ENCODE measurements at places on chromosomes 3 and 15.

DNA sequence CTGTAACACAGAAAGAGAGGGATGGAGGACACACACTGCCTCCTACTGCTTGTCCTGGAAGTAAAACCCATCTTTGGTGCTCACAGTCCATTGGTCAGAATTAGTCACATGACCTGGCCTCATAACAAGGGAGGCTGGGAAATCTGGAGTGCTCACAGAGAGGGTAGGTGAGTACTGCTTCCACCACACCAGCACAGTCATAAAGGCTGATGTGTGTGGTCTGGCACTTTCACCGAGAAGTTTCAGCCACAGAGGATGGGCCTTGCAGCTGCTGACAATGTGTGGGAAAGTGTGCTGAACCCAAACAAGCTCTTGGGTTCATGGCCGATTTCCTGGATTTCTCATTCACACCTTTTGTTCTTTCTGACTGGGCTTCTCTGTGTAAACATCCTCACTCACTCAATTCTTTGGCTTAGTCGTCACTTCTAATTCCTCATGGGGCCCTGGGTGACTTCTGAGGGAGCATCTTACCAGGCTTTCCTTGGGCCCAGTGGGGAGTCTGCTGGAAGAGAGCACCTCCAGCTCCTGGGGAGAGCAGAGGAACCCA is 100.7 kb downstream of the ASB7 start:
- DNase-seq = no peak

DNA sequence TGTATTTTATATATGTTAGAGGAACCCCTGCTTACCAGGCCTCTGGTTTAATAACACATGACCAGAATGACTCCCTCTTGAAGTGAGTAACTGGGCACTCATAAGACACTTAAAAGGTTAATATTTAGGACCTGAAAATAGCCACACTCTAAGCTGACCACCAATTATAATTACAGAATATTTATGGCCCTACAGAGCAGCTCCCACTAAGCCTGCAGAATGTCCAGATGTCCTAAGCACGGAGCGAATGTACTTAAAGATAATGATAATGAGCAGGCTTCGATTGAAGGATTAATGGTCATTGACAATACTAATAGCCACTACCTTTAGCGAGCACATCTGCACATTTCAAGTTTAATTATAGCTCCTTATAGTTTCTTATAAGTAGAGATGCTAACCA is 22.8 kb upstream of the KCTD6 start:
- DNase-seq = no peak

DNA sequence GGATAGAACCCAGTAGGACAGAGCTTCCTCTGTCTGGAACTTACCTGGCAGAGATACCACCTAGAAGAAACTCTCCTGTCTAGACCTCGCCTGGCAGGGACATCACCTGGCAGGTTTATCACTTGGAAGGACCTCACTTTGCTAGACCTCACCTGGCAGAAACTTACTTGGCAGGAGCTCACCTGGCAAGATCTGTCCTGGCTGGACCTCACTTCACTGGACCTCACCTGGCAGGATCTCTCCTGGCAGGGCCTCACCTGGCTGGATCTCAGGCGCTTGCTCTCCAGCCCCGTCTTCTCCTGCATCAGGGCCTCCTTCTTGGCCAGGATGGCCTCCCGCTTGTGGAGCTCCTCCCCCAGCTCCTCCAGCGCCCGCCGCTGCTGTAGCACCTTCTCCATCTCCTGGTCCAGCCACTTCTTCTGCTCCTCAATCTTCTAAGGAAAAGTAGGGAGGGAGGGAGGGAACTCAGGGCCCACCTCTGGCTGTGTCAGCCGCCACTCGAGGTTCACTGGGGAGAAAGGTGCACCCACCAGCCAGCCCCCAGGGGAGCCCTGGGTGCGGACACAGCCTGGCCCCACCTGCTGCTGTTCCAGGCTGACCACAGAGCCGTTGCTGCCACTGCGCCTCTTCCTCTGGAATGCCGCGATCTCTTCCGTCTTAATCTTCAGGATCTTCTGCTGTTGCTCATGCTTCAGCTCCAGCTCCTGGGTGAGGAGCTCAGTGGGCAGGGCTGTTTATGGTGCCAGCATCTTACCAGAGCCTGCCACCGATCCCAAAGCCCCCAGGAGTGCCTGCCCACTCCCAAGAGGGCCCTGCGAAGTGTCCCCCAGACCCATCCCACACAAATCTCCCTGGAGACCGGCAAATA is 22.5 kb downstream of the KIF7 start:
- DNase-seq = no peak

DNA sequence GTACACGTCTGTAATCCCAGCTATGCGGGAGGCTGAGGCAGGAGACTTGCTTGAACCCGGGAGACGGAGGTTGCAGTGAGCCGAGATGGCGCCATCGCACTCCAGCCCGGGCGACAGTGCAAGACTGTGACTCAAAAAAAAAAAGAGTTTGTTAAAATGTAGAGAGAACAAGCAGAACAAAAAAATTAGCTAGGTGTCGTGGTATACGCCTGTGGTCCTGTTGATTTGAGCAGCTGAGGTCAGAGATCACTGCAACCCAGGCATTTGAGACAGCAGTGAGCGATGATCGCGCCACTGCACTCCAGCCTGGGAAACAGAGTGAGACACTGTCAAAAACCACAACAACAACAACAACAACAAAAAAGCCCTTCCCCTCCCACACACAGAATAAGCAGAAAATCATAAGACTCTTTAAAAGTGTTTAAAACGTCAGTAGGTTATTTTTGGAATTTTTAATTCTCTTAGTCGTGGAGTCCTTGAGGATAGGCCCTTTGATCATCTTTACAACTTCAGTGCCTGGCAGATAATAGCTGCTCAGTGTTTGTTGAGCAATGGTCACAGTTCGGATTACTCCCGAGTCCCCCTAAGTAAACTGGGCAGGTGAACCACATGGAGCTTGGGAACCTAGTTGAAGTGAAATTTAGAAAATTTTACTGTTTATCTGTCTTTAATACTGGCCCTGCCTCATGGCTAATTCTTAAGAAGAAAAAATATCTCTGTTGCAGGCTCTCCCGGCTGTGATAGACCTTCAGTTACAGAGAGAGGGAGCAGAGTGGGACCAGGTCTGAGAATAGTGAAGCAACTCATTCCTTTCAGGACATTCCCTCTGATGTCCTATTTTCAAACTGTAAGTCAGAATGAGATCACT is 6.2 kb downstream of the NIPA2 start:
- no peak for DNase-seq

DNA sequence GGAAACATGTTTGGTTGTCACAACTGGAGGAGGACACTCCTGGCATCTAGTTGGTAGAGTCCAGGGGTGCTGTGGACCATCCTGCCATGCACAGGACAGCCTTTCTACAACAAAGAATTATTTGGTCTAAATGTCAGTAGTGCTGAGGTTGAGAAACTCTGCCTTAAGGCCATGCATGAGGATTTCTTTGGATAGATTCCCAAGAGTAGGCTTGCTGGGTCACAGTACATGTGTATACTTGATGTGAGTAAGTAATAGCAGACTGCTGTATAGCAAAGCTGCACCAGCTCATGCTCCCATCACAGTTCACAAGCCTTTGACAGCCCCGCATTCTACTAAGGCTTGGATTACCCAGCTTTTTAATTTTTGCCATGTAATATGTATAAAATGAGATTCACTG is 151.3 kb downstream of the MFSD1 start:
- DNase-seq = no peak

- DNase-seq = no peak
These were observed 829 bp downstream of the RNF7 start for GRCh38 chr3:141738891-141739363.

DNA sequence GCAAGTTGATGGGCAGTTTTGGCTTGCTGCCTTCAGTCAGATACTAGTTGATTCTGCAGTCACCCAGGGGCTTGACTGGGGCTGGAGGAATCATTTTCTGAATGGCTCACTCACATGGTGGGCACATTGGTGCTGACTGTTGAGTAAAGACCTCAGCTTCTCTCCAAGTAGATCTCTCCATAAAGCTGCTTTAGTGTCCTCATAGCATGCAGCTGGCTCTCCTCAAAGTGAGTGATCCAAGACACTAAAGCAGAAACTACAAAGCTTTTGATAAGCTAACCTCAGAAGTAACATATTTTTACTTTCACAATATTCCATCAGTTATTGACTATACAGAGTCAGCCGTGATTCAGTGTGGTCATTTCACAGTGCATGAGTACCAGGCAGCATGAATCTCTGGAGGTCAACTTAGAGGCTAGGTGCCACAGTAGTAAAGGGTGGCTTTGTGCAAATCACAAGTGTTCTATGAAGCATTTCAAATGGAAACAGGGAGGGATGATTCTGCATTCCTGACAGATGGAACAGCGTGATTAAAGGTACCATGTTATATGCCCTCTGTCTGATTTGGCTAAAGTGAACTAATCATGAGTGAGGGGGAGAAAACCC is 24.3 kb upstream of the ATP8B4 start:
- DNase-seq = no peak

DNA sequence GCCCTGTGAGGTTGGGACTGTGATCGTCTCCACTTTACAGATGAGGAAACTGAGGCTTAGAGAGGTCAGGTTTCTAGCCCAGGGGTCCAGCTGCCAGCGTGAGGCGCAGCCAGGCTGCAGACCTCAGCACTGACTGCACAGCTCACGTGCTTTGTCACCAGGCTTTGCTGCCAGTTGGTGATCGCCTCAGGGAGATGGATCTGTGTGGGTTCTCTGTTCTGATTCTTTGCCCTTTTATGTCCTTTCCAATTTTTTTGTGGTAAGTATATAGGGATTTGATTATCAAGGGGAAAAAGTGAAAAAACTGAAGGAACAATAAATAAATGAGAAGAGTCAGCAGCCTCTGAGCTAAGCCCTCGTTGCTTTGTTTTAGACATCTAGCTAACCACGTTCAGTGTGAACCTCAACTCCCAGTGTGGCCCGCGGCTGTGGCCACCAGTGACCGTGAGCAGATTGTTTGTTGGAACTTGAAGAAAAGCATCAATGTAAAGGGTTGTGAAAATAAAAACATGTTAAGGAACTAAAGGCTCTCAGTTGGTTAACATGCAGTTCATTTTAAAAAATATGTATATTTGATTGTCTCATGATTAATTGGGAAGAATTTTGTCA is 117.6 kb downstream of the PDE8A start:
- peak; percentile 85 for DNase-seq
